Substantia nigra (tissue), 51 donors: ENCODE measurements at places on chromosomes 5 and 9.
A peak's percentile ranks its signal among the peaks of the same experiment; 100 is the strongest.

GRCh38 chr9:77013206-77013931 is 6.1 kb upstream of the FOXB2 start:
- no peak for DNase-seq

DNA sequence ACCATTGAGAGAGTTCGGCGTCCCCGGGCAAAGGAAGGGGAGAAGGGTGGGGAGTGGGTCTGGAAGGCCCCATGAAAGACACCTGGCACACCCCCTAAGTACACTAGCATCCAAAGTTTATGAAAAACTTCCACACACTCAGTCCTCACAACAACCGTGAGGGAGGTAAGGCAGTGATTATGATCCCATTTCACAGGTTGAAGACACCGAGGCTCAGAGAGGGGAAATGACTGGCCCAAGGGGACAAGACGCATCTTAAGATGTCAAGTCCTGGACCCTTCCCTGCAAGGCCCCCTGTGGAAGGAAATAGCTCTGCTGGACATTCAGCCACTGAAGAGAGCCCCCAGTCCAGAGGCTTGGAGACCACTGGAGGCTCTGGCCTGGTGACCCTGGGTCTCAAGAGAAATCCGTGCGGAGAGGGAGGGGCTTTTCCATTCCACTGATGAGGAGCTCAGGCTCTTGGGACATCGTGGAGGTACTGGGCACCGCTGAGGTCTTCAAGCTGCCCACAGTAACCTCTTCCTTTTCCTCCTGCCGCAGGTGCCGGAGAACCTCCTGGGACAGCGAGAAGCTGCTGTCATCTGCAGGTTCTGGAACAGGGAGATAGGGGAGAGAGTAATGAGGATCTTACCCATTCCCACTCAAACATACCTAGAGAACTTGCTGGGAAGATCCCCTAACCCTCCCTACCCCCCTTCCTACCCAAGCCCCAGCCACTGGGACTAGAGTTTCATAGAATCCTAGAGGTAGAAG is 5.2 kb downstream of the SMIM33 start:
- DNase-seq, result no peak

DNA sequence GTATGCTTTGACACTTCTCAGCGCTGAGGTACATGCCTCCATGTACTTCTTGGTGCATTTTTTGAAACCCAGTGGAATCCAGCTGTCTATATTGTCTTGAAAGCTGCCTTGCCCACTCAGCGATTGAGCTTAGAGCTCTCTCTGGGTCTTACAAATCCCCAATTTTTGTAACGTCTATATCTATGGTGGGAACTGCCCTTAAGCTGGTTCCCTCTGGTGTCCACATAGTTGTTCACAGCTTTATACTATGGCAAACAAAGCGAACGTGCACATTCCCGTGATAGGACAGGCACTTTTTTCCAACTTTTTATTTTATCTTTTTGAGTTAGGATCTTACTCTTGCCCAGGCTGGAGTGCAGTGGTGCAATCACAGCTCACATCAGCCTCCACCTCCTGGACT is 20.9 kb downstream of the CDHR2 start:
- no peak for DNase-seq

GRCh38 chr5:132430746-132431145 is 59.8 kb downstream of the IRF1 start:
- DNase-seq, result no peak

DNA sequence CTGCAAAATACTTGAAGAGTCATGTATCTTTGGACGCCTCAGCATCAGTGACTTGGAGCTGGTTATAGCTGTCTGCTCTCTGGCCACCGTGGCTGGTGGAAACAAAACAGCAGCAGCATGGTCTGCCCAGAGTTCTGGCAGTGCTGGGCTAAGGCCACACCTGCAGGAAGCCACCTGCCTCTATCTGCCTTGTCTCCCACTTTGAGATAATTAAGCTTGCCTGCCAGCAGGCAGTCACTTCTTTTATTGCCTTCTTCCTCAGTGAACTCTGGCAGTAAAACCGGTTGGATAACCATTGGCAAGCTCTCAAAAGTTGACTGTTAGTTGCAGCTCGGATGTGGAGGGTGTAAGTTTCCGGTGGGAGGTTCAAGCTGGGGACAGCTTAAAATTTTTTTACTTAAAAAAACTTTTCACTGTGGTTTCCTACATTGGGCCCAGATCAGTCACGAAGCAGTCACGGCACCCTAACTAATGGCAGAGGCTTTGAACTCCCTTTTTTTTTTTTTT is 4.9 kb downstream of the SMIM3 start:
- DNase-seq, result no peak

DNA sequence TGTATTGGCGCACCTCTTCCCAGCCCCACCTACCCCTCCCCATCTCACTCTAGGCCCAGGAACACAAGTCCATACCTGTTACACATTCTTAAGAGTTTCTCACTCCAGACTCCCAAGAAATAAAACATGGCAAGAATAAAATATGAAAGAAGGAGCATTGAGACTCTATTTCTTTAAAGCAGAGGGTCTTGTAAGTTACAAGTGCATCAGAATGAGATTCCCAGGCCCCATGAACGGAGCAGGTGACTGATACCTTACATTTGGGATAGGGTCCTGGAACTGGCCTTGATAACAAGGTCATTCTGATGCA is 5.7 kb downstream of the EGR1 start:
- no peak for DNase-seq

- DNase-seq, result no peak
These were observed 97.7 kb downstream of the GHR start for GRCh38 chr5:42520957-42521356.

GRCh38 chr5:176908675-176909368 is 9.7 kb upstream of the HK3 start:
- DNase-seq, result no peak

DNA sequence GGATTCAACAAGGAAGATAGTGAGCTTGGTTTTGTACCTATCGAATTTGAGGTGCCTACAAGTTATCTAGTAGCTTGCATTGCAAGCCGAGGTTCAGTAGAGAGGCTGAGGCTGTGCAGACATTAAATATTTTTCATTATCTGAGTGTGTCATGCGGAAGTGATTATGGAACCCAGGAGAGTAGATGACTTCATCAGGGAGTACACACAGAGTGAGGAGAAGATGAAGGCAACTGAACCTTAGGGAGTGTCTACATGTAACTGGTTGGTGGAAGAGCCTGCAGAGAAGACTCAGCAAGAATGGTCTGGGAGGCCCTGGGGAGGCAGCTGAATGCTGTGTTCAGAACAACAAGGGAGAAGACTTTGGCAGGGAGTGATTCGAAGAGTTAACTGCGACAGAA is 393.9 kb downstream of the ARHGEF28 start:
- DNase-seq, result no peak

GRCh38 chr5:42950456-42951292 is 89.4 kb downstream of the ANXA2R start:
- no peak for DNase-seq

DNA sequence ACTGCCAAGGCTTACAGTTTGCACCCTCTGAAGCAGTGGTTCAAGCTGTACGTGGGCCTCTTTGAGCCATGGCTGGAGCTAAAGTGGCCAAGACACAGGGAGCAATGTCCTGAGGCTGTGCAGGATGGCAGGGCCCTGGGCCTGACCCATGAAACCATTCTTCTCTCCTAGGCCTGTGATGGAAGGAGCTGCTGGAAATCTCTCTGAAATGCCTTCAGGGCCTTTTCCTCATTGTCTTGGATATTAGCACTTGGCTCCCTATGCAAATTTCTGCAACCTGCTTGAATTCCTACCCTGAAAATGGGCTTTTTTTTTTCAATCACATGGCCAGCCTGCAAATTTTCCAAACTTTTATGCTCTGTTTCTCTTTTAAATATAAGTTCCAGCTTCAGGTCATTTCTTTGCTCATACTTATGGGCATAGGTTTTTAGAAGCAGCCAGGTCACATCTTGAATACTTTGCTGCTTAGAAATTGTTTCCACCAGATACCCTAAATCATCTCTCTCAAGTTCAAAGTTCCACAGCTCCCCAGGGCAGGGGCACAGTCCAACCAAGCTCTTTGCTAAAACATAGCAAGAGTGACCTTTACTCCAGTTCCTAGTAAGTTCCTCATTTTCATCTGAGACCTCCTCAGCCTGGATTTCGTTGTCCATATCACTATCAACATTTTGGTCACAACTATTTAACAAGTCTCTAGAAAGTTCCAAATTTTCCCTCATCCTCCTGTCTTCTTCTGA is 138.3 kb downstream of the OSTF1 start:
- DNase-seq, result no peak

- no peak for DNase-seq
These were observed 126.4 kb upstream of the GPR151 start for GRCh38 chr5:146642410-146642809.

- no peak for DNase-seq
These were observed 69.0 kb upstream of the FAM169A start for GRCh38 chr5:74934949-74935751.

GRCh38 chr9:4985386-4986266 is 554 bp downstream of the JAK2 start:
- DNase-seq, result peak; percentile 52

DNA sequence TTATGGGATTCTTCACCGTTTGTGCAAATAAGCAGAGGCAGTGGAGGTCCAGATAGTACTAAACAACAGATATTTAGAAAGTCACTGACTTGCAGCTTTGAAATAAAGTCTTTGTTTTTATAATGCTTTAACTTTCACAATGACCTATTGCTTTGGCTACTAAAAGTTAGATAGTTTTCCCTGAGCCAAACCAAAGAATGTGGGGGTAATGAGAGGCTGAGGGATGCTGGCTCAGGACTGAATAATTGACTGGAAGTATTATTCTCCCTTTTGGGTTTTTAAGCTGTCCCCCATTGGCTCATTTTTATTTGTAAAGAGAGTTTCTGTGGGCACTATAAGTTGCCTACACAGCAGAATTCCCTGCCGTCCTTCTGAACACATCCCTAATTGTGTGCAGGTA is 99.2 kb upstream of the ACTBL2 start:
- DNase-seq, result no peak

GRCh38 chr5:40754381-40755092 is 1.2 kb downstream of the TTC33 start:
- no peak for DNase-seq

DNA sequence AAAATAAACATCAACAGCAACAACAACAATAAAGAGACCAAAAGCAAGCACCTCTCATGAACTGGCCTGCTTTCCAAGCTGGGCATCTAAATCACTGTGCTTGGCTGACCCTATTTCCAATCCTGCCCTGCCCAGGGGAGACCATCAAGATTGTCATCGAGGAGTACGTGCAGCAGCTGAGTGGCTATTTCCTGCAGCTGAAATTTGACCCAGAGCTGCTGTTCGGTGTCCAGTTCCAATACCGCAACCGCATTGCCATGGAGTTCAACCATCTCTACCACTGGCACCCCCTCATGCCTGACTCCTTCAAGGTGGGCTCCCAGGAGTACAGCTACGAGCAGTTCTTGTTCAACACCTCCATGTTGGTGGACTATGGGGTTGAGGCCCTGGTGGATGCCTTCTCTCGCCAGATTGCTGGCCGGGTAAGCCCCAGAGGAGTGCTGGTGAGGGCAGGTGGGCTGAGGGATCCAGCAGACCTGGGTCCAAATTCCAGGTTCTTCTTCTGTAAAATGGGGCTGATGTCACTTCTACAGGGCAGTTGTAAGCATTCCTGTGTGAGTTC is 15.6 kb downstream of the PTGS1 start:
- DNase-seq, result no peak

DNA sequence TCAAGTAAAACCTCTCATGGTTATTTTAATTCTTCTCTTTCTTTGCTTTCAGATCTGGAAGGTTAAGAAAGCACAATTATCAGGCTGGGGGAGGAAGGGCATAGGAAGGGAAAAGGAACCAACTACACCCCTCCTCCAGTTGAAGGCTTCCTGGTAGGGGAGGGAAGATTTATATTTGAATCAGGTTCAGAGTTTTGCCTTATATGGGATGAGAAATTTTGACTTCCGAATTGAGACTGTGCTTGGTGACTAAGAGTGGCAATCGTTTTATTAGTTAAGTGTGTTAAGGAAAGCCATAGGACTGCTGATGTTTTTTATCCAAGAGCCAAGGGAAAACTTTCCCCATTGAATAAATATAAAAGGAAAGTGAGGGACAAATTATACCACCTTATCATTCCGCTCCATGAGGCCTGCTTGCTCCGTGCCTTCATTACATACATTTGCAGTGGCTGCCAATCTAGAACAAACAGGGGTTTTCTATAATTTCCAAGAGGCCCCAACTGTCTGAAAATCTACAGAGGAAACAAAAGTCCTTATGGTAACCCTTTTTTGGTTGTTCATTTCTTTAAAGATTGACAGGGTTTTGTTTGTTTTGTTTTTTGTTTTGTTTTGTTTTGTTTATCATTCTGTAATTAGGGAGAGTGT is 115.7 kb upstream of the EPB41L4A start:
- DNase-seq, result no peak

GRCh38 chr9:127347831-127348776 is 48.9 kb upstream of the SLC2A8 start:
- no peak for DNase-seq

DNA sequence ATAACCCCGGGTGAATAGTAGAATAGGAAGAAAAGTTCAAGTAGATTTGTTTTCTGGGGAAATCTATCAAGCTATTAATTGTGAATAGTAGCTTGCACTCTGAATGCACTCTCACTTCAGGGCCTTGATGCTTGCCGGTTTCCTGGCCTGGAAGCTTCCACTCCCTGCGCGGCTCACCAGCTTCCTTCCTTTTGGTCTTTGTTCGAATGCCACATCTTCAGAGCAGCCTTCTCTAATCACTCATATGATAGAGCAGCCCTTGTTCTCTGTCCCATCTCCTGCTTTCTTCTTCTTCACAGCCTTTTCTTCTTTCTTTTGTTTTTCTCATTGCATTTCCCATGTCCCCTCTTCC is 146.7 kb downstream of the MAST4 start:
- DNase-seq, result no peak

DNA sequence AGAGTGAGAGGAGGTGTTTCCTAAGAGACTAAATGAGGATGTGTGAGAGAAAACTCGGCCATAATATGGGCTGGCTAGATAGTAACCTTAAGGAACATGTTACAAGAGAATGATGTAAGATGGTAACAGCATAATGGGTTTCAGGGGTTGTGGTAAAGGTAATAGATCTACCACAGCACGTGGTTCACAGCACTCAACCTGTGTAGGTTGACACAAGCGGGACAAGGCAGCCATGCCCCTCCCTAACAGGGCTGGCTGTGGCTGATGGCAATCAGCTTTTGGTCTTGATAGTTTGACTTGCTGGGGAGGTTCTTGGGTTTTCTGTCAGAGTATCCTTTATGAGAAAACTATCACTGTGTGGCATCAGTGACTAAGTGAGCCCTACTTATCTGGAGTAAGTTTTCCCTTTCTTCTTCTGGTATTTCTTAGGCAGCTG is 138.6 kb downstream of the TRIO start:
- no peak for DNase-seq

GRCh38 chr5:121138495-121138907 is 674.4 kb downstream of the PRR16 start:
- no peak for DNase-seq

DNA sequence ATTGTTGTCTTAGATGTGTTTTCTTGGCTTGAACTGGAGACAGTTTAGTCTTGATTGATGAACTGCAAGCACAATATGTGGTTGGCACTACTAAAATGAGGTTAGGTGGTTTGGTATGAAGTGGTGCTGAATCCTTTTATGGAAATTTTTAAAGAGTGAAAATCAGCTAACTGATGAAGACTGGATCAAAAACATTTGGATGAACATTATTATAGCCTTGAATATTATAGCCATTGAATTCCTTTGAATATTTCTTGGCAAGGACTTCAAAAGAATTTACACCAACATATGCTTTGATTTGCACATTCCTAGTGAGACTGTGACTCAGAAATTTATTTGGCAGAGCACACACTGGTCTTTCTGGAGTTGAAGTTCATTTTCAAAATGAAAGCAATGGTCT is 318.3 kb downstream of the CHSY3 start:
- no peak for DNase-seq
